ENCODE measurements at places on chromosomes 6 and 20. TPM values are rescaled to one million over a fixed set of nuclear protein-coding genes. Genes with fewer than 3 reads are reported as not detected.

GRCh38 chr6:77511860-77512259 lies 48.6 kb upstream of the HTR1B start:
- DNase-seq = no peak

DNA sequence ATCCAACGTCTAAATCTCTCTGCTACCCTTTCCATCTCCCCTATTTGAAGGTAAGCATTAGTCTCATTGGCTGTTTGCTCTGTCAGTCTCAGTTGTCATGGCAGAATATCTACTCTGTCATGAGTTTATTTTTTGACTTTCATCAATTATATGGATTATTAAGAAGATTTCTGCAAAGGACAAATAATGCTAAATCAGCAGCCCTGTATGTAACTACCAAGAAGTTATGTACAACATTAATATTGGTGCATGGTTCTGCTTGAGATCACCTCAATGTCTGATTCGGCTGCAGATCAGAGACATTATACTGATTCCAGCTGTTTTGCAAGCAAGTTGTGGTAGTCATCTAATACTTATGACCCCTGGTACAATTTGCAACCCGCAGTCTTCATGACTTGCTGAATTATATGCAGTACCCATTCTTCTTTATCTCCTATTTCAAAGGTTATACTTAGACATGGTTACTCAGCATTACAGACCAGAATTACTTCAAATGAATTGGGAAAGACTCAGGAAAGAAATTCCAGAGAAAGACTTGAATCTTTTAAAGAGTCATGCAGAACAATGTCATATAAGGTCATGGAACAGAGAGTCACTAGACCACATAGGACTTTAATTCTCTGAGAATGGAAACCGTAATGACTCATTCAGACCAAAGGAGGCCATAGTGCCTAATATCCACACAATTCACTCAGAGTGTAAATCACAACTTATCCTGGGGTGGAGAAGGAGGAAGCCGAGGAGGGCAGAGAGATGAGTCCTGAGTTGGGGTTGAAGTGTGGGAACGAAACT lies 201.4 kb downstream of the IBTK start:
- no peak for DNase-seq

DNA sequence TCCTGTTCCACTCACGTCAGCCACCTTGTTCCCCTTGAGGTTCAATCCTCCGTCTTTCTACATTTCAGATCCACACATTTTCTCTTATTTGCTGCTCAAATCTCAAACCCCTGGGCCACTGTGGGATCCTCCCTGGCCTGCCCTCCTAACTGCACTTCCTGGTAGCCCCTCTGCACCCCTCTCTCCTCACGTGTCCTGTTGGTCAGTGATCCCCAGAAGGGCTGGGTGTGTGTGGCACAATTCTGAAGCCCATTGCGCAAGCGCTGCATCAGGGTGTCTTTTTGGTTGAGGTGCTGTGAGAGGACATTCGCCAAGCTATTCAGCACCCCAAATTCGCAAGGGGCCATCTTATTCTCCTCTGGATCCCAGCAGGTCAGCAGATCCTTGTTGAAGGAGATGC lies 2.3 kb downstream of the HLA-DMB start:
- DNase-seq = no peak

- no peak for DNase-seq
Measured at GRCh38 chr6:28742668-28743270, 181.0 kb downstream of the TRIM27 start.

Gene ULBP2
- 2.3 TPM for total RNA-seq

Gene EBF4
- 19.5 TPM for total RNA-seq

Measured in upper lobe of right lung (tissue), 1 donor.